RCC 7860 (cell line): ENCODE measurements at places on chromosomes 3 and 15.

- DNase-seq = no peak
Observed at GRCh38 chr15:39783244-39783820, 691 bp upstream of the FSIP1 start.

GRCh38 chr3:143326983-143327778 lies 207.6 kb downstream of the CHST2 start:
- DNase-seq = no peak

DNA sequence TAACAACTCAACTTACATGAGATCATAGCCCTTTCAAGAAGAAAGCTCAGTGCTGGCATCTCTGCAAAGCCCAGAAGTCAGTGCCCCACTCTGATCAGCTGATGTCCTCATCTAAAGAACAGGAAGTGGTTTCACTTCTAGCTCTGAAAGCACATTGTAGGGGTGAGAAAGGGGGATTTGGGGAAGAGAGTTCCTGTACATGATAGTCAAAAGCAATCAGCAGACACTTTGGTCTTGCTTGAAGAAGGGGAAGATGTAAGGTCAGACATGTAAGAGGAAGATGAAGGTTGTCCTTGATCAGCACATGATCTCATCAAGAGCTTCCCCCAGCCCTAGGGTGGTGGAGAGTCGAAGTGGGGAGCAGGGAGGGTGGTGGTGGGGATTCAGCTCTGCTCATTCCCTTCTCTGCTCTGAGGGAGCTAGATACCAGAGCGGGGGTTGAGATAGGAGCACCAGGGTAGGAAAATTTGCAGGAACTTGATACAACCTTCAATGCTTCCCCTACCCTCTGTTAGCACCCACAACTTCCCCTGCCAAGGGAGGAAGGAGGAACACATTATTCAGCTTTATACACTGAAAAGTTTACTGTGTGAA lies 76.4 kb upstream of the ETV5 start:
- no peak for DNase-seq

DNA sequence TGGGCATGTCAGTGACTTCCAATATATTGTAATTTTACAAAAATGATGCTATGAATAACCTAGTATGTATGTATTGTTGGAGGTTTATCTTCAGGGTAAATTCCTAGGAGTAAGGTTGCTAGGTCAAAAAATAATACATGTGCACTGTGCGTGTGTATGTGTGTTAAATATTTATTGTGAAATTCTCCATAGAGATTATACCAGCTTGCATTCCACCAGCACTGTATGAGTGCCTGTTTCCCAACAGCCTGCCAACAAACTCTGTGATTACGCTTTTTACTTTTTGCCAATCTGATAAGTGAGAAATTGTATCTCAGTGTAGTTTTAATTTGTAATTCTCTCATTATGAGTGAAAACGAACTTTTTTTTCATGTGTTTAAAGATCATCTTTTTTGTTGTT lies 12.6 kb upstream of the IGF2BP2 start:
- no peak for DNase-seq

DNA sequence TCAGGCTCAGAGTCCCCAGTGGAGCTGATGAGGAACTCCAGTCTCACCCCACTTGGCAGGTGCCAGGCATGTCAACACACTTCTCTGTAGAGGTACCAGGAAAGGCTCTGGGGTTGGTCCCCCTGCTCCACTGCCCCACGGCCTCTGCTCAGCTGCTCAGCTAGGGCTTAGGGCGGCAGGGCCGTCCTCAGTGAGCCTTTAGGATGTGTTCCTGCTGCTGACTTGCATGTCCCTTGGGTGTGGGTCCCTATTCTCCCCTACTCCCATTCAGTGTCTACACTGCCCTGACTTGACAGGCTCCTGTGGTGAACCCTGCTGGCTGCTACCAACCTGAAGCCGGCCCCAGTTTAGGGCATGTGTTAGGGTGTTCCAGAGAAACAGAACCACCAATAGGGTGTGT lies 17.9 kb upstream of the POLG start:
- DNase-seq = no peak

DNA sequence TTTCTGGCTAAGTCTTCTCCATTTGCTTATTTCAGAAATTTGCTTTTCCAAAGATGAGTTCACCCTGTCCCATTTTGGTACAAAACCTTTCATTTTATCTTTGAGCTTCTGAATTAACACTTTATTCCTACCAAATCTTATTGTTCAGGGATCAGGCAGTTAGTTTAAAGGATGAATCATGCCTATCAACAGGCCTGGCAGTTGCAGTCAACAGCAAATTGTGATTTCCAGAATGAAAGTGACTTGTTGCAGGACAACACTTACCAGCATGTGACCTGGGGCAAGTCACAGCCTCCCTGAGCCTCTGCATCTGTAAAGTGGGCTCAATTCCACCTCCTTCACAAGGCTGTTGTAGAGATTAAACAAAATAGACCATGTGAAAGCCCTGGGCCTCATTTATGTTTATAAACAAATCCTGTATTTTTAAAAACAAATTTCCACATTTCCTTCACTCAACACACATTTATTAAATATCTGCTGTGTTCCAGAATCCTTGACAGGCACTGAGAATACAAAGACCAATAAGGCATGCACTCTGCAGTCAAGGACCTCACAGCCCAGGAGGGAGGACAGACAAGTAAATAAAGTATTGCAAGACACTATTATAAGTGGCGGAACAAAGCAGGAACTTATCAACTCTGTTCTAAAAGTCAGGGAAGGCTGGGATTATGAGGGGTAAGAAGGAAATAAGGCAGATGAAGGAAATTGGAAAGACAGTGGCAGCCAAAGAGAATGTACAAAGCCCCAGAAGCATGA lies 359.1 kb upstream of the IL12A start:
- DNase-seq = no peak

DNA sequence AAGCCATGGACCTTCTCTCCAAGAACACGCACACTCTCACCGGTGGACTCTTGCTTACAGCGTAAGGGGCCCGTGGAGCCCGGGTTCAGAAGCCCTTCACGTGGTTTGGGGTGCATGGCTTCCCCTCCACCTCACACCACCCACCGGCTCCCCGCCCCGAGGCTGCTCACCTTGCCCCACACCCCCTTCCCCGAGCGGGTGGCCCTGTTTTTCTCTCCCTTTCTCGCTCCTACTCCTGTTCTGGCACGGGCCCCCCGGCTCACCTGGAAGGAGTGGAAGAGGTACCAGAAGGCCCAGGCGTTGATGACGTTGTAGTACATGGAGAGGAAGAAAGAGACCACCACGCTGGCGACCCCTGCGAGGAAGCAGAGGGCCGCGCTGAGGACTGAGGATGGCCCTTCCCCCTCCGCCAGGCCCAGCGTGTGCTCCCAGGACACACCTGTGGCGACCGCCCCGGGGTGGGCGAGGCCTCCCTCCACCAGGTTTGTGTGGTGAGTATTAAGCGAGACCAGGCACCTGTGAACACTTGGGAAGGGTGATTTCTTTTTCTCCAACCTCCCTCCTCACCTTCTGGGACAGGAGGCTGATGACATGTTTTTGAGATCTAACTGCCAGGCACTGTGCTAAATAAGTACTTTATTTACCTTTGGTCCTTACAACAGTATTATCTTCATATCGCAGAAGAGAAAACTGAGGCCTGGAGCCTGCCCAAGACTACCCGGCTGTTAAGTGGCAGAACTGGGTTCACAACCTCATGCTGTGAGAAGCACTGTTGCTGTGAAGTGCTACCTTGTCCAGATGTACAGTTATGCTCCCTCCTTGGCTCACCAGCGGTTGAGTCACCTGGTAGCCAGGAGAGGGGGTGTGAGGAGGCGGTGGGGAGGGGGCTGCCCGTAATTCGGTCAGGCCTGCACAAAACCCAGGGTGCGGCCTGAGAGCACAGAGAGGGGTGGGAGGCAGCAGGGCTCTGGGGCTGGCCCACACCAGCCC lies 16.3 kb downstream of the SLC6A20 start:
- no peak for DNase-seq

DNA sequence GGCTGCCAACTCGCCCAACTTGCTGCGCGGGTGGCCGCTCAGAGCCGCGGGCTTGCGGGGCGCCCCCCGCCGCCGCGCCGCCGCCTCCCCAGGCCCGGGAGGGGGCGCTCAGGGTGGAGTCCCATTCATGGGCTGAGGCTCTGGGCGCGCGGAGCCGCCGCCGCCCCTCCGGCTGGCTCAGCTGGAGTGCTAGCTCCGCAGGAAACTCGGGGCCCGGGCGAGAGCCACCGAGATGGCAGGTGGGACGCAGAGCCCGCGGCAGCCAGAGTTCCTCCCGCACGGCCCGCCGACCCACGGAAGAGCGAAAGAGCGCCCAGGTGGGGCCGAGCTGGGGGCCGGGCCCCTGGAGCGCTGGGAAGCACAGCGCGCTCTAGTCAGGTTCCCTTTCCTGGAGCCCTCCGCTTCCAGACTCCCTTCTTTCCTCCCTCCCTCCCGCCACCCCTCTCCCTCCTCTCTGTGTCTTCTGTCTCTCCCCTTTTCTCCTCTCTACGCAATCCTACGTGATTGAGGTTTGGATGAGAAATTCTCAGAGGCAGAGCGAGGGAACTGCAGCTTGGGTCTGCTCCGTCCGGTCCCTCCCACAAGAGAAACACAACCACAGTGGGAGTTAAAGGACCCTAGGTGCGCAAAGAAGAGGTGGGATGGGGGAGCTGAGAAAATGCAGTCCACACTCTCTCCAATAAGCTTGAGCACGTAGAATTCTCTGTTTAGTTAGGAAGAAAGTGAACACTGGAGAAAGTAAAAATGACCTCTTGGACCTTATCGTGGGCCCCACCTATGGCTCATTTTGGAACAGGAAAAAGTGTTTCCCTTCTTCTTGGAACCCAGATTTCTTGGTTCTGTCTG lies 317.3 kb downstream of the FGF12 start:
- DNase-seq = no peak

DNA sequence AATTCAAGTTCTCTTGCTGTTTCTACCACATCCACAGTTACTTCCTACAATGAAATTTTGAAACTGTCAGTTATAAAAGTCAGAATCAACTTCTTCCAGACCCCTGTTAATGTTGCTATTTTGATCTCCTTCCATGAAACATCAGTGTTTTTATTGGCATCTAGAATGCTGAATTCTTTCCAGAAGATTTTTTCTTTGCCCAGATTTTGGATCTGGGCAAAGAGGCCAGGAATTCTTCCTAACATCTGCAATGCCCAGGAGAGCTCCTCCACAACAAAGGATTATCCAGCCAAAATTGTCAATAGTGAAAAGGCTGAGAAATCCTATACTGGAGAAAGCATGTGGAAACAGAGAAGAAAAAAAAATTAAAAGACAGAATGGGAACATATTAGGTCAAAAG lies 75.5 kb downstream of the SERPINI1 start:
- no peak for DNase-seq

DNA sequence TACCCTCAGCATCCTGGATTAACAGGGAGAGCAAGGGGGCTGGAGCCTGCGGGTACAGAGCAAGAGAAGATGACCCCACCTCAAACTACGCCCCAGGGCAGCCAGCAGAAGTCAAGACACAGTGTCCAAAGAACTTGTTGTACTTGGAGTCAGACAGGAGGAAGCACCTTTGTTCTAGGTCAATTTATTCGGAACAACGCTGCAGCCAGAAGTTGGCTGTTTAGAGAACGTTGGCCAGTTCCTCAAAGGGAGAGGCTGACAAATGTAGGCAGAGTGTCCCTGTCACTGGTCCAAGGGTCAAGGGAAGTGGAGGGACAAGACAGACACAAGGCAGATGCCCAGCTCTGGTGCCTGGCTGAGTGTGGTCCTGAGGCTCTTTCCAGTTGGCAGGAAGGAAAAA lies 32.1 kb upstream of the PIAS1 start:
- no peak for DNase-seq

- DNase-seq = peak; percentile 66
Observed at GRCh38 chr3:171876680-171877147, 33.6 kb downstream of the TMEM212 start.

GRCh38 chr15:38508647-38509046 lies 54.7 kb downstream of the FAM98B start:
- DNase-seq = no peak

GRCh38 chr3:185646382-185647133 lies 60.5 kb downstream of the SENP2 start:
- DNase-seq = no peak

DNA sequence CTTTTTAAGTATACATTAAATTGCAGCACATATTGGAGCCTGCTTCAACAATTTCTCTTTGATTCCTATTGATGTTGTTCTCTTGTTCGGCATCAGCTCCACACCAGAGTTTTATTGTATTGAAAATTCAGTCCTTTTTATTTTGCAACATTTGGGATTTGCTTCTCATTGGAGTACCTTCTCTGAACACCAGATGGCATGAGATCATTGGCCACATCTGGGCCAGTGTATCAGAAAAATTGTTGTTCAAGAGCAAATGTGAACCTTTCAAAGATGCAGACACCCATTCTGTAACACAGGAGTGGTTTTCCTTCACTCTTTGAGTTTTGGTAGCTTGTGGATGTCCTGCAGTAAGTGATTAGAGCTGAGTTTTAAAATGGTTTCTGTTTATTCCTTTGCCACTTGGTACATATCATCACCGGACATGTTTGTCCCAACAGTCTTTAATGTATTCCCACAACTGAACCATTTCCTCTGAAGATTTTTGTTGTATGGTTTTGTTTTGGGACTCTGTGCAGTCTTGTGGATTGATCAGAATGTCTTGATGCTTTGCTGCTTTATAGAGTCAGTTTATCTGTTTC lies 96.1 kb downstream of the MCTP2 start:
- DNase-seq = peak; percentile 23

GRCh38 chr3:183369627-183370026 lies 58.8 kb downstream of the MCF2L2 start:
- no peak for DNase-seq

DNA sequence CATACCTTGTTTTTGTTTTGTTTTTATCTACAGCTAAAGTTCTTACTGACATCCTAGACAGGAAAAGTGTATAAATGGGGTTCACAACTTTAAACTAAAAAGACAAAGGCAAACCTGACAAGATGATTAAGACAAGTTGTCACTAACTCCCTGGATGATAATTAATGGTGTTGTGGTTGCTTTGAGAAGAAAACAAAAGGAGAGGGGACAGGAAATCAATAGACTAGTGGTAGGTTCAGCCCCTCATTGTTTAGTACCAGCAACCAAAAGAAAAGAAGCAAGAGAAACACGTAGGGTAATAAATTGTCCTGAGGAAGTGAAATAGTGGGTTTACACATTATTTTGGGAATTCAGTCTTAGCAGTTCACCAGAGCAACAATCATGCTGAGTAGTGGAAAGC lies 78.8 kb downstream of the BFSP2 start:
- DNase-seq = no peak

GRCh38 chr3:111285694-111286093 lies 214.1 kb downstream of the NECTIN3 start:
- DNase-seq = no peak

DNA sequence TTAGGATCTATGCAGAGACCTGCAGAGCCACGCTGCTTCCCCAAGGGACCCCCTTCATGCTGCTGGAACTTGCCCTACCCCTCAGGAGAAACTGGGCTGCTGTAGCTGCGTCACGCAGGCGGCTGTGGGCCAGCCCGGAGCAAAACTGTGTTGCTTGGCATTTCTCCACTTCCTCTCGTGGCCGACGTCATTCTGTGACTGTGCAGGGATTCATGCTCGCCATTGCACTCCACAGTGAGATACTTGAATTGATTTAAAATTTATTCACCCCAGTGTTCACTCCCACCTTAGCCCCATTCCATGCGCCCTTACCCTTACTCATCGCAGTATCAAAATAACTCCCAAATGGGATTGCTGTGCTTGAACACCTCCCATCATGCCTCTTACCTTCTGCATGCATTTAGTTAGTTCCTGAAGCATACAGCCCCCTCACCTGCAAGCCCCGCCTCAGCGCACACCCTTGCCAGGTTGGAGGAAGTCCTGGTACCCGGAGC lies 45.7 kb downstream of the TMEM44 start:
- no peak for DNase-seq

GRCh38 chr3:1171320-1171719 lies 78.5 kb downstream of the CNTN6 start:
- DNase-seq = no peak

GRCh38 chr3:12648384-12648959 lies 15.4 kb downstream of the RAF1 start:
- no peak for DNase-seq
